Left ventricle myocardium inferior (tissue), 1 donor: ENCODE measurements at places on chromosomes 4 and X. TPM values are rescaled to one million over a fixed set of nuclear protein-coding genes. Genes with fewer than 3 reads are reported as not detected.

DNA sequence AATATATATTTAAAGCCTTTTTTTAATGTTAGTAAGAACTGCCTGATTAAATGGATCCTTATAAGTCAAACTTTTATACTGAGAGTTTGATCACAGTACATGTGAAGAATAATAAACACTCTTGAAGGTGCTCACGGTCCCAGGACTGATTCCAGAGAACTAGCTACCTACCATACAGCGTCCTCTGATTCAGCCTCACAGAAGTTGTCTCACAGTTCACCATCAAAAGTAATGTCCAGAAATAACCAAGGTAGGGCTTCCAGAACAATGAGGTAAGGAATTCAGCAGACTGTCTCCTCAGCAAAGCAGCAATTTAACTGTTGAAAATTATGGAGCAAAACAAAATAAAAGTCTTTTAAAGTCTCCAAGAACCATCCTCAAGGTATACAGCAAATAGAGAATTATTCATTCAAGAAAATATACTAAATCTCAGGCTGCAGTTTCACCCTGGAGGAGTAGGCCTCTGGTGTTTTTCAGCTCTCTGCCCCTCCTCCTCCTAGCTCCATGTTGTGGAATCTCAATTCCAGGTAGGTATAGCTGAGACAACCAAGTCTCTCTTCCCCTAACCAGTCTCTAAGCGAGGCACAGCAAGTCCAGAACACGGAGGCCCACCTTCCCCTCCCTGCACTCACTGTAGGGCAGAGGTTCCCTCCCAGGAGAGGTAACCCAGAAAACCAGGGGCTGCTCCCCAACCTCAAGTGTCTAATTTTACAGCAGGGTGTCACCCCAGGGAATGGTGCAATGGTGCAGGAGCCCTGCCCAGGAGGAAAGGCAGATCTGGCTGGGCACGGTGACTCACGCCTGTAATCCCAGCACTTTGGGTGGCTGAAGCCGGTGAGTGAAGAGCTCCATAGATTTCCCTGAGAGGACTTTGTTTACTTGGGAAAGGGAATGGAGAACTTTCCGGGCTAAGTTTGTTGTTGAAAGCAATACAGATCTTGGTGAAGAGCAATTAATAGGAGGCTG lies 28.6 kb downstream of the FAM241A start:
- no peaks in the 10 kb centered on the region for H3K36me3 ChIP-seq
- peaks cover 71% of the 10 kb centered on the region for H3K4me1 ChIP-seq
- no peaks in the 10 kb centered on the region for H3K27me3 ChIP-seq
- DNase-seq: no peak

DNA sequence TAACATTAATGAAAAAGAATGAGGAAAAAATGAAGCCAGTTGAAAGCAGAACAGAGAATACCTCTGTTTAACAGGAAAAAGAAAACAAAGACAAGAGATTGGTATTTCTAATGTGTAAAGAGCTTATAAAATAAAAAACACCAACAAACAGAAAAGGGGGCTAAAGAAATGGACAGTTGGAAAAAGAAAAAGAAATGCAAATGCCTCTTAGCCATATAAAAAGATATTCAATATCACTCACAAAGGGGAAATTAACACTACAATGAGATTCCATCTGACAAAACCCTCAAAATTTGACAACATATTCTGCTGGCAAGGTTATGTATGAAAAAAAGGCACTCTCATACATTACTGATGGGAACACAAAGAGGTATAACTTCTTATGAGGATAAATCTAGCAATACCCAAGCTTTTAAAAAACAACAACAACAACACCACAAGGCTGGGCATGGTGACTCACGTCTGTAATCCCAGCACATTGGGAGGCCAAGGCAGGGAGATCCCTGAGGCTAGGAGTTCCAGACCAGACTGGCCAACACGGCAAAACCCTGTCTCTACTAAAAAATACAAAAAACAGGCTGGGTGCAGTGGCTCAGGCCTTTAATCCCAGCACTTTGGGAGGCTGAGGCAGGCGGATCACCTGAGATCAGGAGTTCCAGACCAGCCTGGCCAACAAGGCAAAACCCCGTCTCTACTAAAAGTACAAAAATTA lies 75.8 kb downstream of the FRYL start:
- H3K36me3 ChIP-seq: peaks cover 11% of the 10 kb centered on the region
- H3K27ac ChIP-seq: no peak overlapping the region
- H3K27me3 ChIP-seq: no peaks in the 10 kb centered on the region
- H3K4me3 ChIP-seq: no peak overlapping the region

Gene CT55
- not detected for total RNA-seq

Gene LRRC66
- 0.25 TPM for total RNA-seq

GRCh38 chr4:84855774-84856173 lies 110.7 kb downstream of the WDFY3 start:
- H3K27ac ChIP-seq: no peak overlapping the region
- H3K4me1 ChIP-seq: peaks cover 38% of the 10 kb centered on the region
- peaks cover 20% of the 10 kb centered on the region for H3K36me3 ChIP-seq
- no peak for DNase-seq

- H3K27me3 ChIP-seq: no peaks in the 10 kb centered on the region
- no peaks in the 10 kb centered on the region for H3K4me1 ChIP-seq
- H3K36me3 ChIP-seq: peaks cover 25% of the 10 kb centered on the region
- H3K4me3 ChIP-seq: no peak overlapping the region
Measured at GRCh38 chrX:123607270-123607669, 125.6 kb downstream of the THOC2 start.

DNA sequence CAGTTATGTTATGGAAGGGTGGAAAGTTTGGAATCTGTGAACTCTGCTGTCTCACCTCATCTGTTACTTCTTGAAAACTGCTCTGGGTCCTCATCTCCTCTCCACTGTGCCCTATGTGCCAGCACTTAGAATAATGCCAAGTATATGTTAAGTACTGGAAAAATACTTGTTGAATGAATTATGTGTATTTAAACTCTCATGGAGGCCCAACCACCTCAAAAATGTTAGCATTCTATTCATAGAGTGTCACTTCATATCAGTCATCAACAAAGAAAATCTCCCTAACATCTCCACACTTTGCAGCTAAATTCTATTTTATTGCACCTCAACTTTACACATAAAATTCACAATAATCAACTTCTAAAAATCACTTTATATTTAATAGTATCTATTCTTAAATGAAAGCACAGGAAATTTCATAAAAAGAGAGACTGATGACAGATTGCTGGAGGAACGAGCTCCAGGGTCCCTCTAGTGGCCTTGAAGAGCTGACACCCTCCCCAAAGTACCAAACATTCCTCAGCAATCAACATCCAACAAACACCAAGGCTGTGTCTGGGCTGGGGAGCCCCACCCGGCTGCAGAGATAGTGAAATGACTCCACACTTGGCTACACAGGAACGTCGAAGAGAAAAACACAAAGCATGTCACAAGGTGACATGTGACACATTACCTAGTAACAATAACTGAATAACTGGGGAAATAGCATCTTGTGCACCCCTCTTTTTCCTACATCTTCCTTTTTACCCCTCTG lies 45.8 kb downstream of the SLC39A8 start:
- H3K27ac ChIP-seq: no peak overlapping the region
- no peaks in the 10 kb centered on the region for H3K4me1 ChIP-seq
- H3K36me3 ChIP-seq: no peaks in the 10 kb centered on the region
- peak; percentile 11 for DNase-seq
- H3K27me3 ChIP-seq: no peaks in the 10 kb centered on the region
- no peak overlapping the region for H3K4me3 ChIP-seq

GRCh38 chr4:19700992-19701391 lies 550.7 kb upstream of the SLIT2 start:
- H3K27me3 ChIP-seq: no peaks in the 10 kb centered on the region
- no peak overlapping the region for H3K27ac ChIP-seq
- no peaks in the 10 kb centered on the region for H3K36me3 ChIP-seq
- no peak overlapping the region for H3K4me3 ChIP-seq
- no peak for DNase-seq

DNA sequence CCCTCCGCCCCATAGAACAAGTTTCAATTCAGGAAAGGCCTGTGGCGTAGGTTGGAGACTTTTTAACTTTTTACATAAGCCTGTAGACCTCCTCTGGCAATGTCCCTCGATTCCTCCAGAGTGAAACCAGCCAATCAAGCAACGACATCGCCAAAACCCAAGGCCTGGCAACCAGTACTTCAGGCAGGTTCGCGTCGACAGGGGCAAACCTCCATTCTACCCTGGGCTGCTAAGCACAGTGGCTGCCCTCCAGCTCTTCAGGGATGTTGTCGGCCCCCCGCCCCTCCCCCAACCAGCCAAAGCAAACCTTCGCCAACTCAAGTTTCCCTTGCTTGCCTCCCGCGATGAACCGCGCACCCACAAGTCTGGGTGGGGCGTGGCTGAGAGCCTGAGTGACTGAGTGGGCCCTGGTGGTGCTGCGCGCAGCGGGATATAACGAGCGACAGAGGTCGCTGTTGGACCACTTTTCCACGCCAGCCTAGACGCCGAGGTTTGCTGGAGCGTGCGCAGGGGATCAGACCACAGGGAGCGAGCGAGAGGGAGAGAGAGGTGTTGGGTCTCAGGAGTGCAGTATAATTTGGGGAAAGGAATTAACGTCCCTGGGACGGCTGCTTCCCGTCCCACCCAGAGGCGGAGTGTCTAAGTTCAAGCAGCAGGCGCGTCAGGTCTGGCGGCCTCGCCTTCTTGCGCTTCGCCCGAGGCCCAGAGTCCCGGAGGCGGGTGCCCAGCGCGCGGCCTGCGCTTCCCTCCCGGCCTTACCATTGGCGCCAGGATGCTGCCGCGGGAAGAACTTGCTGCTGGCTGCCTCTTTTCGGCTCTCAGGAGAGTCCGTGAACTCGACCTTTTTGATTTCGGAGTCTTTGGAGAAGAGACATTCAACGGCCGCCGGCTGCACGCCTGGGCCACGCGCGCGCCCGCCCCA lies 9.0 kb upstream of the PITX2 start:
- peaks cover 100% of the 10 kb centered on the region for H3K27me3 ChIP-seq
- H3K36me3 ChIP-seq: no peaks in the 10 kb centered on the region
- peaks cover 37% of the 10 kb centered on the region for H3K4me1 ChIP-seq
- H3K27ac ChIP-seq: no peak overlapping the region
